ENCODE measurements at places on chromosomes 13 and 19. TPM values are rescaled to one million over a fixed set of nuclear protein-coding genes. Genes with fewer than 3 reads are reported as not detected.

GRCh38 chr13:96785986-96786385 lies 208.3 kb downstream of the OXGR1 start:
- no peak for DNase-seq

OVOL3 gene
- not detected for total RNA-seq

GRCh38 chr13:38090913-38091312 lies 221.3 kb upstream of the TRPC4 start:
- no peak for DNase-seq

DNA sequence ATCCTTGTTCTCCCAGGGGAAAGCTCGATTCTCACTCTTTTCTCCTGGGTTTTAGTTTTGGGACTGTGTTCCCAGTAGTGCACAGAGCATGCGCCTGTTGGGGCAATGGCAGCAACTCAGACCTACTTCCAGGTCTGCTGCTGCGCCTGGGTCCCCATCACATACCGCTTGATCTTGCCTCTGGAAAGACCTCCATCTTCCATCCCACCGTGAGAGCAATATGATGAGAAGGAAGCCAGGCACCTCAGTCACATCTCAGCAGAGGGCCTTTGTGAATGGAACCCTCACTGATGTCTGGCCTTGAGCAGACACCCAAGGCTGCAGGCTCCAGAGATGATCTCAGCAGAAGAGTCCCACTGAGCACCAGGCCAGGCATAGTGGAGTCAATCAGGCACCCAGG lies 176.8 kb upstream of the ZNF507 start:
- no peak for DNase-seq

GRCh38 chr19:2863816-2864215 lies 3.3 kb upstream of the ZNF556 start:
- no peak for DNase-seq

DNA sequence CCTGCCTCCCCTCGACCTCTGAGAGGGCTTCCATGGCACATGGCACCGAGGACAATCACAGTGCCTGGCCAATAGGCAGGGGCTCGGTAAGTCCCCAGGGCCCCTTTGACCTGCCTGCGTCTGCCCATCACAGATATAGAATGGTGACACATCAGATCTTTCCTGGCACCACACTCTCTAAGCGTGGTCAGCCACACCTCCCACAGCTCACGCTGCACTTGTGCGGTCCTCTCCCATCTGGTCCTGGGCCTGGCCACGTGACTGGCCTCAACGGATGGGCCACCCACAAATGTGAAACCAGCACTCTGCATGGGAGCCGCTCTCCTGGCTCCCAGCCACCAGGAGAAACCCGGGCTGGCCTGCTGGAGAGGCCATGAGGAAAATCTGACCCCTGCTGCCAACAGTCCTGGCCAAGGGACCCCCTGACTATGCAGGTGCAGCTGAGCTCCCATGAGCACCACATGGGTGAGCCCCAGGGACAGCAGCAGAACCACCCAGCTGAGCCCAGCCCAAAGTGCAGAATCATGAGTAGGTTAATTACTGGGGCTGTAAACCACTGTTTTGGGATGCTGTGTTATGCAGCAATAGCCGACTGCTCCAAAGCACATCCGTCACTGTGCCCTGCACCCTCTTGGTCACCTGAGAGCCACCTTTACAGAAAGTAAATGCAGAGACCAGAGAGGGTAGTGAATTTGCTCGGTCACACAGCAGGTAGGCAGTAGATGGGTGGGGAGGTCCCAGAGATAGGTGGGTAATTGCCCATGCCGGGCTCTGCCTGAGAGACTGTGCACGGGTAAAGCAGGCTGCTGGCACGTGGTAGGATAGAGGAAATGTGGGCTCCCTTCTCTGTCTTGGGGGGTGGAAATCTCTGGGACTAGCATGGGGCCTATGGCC lies 9.7 kb upstream of the MEF2B start:
- DNase-seq, result no peak

- DNase-seq, result no peak
Observed at GRCh38 chr13:92727118-92727517, 499.5 kb upstream of the GPC6 start.

DNA sequence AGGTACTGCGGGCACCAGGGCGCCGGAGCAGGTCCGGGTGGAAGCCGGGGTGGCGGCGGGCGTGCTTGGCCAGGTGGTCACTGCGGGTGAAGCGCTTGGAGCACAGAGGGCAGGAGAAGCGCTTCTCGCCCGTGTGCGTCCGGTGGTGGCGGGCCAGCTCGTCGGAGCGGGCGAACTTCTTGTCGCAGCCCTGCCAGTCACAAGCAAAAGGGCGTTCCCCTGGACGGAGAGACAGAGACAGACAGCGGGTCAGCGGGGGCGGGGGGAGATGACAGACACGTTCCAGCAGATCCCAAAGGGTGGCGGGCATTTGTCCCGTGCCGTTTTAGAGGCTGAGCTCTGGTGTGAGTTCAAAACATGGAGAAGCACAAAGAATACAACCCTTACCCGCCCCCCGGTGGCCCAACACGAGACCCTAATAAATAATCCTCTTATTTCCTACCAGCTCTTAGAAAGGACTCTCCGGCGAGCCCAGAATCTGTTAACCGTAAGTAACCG lies 6.3 kb upstream of the REXO1 start:
- DNase-seq, result peak; percentile 67

- no peak for DNase-seq
Observed at GRCh38 chr19:44697670-44698034, 1.3 kb upstream of the CEACAM16 start.

ZNF577 gene
- total RNA-seq, result 37.2 TPM

DNA sequence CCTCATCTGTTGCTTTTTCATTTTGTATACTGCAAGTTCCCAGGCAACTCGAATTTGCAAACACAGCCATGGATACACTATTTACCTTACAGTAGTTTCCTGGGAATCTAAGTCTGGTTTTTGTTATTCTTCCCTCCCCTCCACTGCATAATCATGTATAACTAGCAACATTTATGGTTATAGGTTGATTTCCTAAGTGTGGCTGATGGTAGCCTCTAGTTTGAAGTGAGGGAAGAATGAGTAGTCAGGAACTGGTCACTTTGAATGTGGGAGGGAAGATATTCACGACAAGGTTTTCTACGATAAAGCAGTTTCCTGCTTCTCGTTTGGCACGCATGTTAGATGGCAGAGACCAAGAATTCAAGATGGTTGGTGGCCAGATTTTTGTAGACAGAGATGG lies at the start of gene KCNRG:
Gene KCNRG, plus strand, starts transcription at position 187 of the 400 bp plus-strand sequence. Its CDS starts 50 bp downstream, at position 237.
- no peak for DNase-seq
